Activated CD8-positive, alpha-beta memory T cell treated with anti-CD3 and anti-CD28 coated beads, Interleukin-2, amount 10 ng/mL, durations not matched to agents 7 days and 5 days (primary cell): ENCODE measurements at places on chromosomes 16 and 17. TPM values are rescaled to one million over a fixed set of nuclear protein-coding genes. Genes with fewer than 3 reads are reported as not detected.

- H3K4me3 ChIP-seq, result no peak overlapping the region
- no peaks in the 10 kb centered on the region for H3K4me1 ChIP-seq
- no peaks in the 10 kb centered on the region for H3K36me3 ChIP-seq
- H3K27me3 ChIP-seq, result peaks cover 13% of the 10 kb centered on the region
- no peak overlapping the region for H3K27ac ChIP-seq
- DNase-seq, result no peak
Measured at GRCh38 chr16:82201926-82202325, 31.9 kb upstream of the MPHOSPH6 start.

DNA sequence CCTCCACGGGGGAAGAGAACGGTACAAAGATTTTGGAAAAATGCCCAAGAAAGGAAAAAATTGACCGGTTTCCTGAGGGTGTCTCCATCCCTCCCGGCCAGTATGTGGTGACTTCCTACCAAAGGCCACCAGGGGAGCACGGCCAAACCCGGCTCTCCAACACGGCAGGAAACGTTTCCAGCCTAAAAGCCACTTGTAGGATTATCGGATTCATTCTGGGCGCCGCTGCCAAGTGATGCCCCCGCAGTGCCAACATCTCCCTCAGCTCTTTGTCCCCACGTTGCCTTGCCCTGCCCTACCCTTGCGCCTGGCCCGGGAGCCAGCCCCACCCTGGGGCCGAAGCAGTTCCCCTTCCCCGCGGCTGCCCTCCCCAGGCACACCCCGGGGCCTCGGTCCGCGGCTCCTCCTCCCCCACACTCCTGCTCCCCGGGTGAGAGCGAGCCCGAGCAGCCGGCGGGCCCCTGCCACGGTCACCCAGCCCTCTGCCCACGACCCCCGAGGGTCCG is 688 bp downstream of the CRK start:
- H3K27ac ChIP-seq, result peak overlapping the region; percentile 87
- peak overlapping the region; percentile 88 for H3K4me3 ChIP-seq
- peak; percentile 65 for DNase-seq

- peak overlapping the region; percentile 89 for H3K4me3 ChIP-seq
- peak; percentile 49 for DNase-seq
- H3K27me3 ChIP-seq, result no peaks in the 10 kb centered on the region
- H3K36me3 ChIP-seq, result peaks cover 38% of the 10 kb centered on the region
Measured at GRCh38 chr16:56451753-56452689, 667 bp downstream of the OGFOD1 start.

DNA sequence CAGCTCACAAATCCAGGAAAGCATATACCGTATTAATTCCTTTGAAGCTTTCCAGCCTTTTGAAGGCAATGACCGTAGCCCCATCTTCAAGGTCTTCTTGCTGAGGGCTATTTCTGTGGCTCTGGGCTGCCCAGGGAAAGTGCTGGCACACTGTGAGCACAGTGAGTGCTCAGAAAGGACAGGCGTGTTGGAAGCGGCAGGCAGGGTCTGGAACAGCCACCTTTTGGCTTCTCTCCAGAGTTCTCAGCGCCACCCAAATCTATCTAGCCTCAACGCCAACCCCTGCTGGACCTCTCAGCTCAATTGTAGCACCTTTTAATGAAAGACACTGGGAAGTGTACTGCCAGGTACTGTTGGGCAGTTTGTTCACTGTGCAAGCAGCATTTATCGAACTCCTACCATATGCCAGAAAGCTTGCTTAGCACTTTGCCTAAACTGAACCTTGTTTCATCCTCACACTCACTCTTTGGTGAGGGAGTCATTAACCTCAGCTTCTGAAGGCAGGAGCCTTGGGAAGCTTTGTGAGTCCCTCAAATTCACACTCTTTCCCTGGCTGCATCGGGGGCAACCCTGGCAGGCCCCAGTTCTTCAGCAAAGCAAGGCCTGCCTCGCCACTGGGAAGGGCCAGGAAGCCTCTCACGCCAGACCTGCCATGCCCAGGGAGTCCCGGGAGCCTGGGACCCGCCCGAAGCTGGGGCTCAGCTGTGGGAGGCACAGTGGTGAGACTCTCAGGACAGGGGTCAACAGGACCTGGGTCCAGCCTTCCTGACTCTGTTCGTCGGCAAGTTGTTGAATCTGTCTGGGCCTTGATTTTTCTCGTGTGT is 13.5 kb upstream of the CIBAR2 start:
- no peaks in the 10 kb centered on the region for H3K27me3 ChIP-seq
- no peak overlapping the region for H3K4me3 ChIP-seq
- no peak for DNase-seq
- no peak overlapping the region for H3K27ac ChIP-seq
- no peaks in the 10 kb centered on the region for H3K36me3 ChIP-seq

DNA sequence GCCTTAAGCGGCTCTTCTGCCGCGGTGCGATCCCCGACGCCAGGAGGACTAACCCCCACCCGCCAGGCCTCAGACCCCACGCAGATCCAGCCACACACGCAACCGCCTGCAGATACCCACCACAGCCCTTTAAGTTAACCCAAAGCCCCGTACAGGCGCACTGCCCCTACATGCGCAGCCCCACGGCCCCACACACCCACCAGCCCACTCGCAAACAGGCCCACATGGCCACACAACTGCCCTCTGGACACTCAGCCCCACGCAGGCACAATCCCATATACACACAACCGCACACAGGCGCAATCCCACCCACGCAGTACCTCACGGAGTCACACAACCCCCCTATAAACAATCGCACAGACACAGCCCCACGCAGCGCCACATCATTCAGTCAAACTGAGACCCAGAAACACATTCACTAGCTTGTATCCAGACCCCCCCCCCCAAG is 41.7 kb downstream of the RAI1 start:
- peaks cover 23% of the 10 kb centered on the region for H3K4me1 ChIP-seq
- DNase-seq, result no peak
- H3K36me3 ChIP-seq, result no peaks in the 10 kb centered on the region
- H3K27ac ChIP-seq, result no peak overlapping the region

GRCh38 chr17:29930409-29931010 is 482 bp upstream of the SSH2 start:
- no peak overlapping the region for H3K4me3 ChIP-seq
- H3K36me3 ChIP-seq, result peaks cover 10% of the 10 kb centered on the region
- peaks cover 22% of the 10 kb centered on the region for H3K4me1 ChIP-seq
- no peak overlapping the region for H3K27ac ChIP-seq

GRCh38 chr17:14856176-14856575 is 408.9 kb downstream of the PMP22 start:
- no peak for DNase-seq
- H3K4me3 ChIP-seq, result no peak overlapping the region
- H3K27me3 ChIP-seq, result no peaks in the 10 kb centered on the region
- H3K4me1 ChIP-seq, result no peaks in the 10 kb centered on the region

DNA sequence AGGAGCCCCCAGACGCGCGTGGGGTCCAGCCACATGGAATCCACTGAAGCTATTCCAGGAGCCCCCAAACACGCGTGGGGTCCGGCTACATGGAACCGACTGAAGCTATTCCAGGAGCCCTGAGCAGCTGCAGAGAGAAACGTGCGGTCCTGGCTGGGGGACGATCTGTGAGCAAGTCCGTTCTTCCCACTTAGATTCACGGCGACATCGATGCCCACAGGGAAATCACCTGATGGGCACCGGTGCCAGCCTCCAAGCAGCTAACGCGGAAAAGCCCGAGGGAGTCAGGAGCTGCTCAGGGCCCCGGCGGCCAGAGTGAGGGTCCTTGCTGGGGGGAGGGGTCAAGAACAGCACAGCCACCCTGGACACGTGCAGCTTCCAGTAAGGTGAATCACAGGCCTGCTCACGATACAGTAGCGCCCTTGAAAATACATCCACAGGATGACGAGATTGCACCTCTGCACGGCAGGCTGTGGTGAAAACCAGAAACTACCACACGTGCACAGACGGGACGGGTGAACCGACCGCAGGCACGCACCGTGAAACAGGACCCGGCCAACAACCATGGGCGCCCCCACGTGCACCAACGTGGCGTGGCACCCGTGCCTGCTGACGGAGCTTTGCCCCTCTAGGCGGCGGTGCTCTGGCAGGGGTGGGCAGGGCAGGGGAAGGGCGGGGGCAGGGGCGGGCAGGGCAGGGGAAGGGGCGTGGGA is 77.7 kb upstream of the GNG13 start:
- H3K27ac ChIP-seq, result no peak overlapping the region
- peak; percentile 47 for DNase-seq
- H3K4me3 ChIP-seq, result no peak overlapping the region
- H3K27me3 ChIP-seq, result no peaks in the 10 kb centered on the region
- H3K4me1 ChIP-seq, result peaks cover 5% of the 10 kb centered on the region

DNA sequence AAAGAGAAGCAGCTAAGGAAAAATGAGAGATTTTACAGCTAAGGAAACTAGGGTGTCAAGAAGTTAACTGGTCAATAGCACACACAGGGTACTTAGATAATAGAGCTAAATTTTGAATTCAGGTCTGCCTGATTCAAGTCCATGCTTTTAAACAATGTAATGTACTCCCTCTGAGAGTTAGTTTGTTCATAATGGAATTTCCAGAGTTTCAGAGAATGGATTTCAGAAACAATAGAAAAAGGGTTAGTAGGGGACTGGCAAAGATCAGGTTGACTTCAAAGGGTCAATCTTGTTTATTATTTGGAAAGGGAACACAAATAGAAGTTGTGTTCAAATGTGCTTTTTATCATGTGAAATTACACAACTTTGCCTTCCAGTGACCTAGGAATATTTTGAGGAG is 17.9 kb downstream of the NSRP1 start:
- no peak overlapping the region for H3K27ac ChIP-seq
- peaks cover 43% of the 10 kb centered on the region for H3K36me3 ChIP-seq
- no peaks in the 10 kb centered on the region for H3K27me3 ChIP-seq
- H3K4me3 ChIP-seq, result no peak overlapping the region
- no peak for DNase-seq

GRCh38 chr17:82615084-82616020 is 32.9 kb downstream of the WDR45B start:
- no peak overlapping the region for H3K27ac ChIP-seq
- H3K4me3 ChIP-seq, result no peak overlapping the region
- peaks cover 31% of the 10 kb centered on the region for H3K36me3 ChIP-seq
- no peaks in the 10 kb centered on the region for H3K4me1 ChIP-seq

DNA sequence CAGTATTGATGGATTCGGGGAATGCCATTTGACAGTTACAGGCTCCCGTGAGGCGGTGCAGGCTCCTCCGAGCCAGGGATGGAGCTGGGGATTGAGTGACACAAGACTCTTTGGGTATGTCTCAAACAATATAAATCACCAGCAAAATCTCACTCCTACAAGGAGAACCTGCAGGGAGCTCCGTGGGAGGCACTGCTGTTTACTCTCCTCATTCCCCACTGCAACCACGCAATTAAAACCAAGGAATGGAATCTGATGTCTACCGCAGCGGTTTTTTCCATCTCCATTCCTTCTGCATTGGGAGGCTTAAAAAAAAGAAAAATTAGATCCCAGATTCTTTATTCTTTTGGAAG is 157.9 kb downstream of the WWOX start:
- no peaks in the 10 kb centered on the region for H3K27me3 ChIP-seq
- no peak for DNase-seq
- no peak overlapping the region for H3K27ac ChIP-seq
- no peaks in the 10 kb centered on the region for H3K4me1 ChIP-seq
- H3K4me3 ChIP-seq, result no peak overlapping the region

- DNase-seq, result no peak
- no peak overlapping the region for H3K4me3 ChIP-seq
Measured at GRCh38 chr17:80955078-80955477, 36.6 kb upstream of the CHMP6 start.

GRCh38 chr16:86821895-86822294 is 243.5 kb downstream of the FOXL1 start:
- no peaks in the 10 kb centered on the region for H3K36me3 ChIP-seq
- no peaks in the 10 kb centered on the region for H3K4me1 ChIP-seq
- H3K27me3 ChIP-seq, result peaks cover 25% of the 10 kb centered on the region
- DNase-seq, result no peak

- no peak for DNase-seq
- H3K27me3 ChIP-seq, result peaks cover 24% of the 10 kb centered on the region
- no peaks in the 10 kb centered on the region for H3K36me3 ChIP-seq
- H3K27ac ChIP-seq, result no peak overlapping the region
- H3K4me1 ChIP-seq, result peaks cover 3% of the 10 kb centered on the region
Measured at GRCh38 chr17:5821803-5822202, 237.5 kb upstream of the NLRP1 start.

DNA sequence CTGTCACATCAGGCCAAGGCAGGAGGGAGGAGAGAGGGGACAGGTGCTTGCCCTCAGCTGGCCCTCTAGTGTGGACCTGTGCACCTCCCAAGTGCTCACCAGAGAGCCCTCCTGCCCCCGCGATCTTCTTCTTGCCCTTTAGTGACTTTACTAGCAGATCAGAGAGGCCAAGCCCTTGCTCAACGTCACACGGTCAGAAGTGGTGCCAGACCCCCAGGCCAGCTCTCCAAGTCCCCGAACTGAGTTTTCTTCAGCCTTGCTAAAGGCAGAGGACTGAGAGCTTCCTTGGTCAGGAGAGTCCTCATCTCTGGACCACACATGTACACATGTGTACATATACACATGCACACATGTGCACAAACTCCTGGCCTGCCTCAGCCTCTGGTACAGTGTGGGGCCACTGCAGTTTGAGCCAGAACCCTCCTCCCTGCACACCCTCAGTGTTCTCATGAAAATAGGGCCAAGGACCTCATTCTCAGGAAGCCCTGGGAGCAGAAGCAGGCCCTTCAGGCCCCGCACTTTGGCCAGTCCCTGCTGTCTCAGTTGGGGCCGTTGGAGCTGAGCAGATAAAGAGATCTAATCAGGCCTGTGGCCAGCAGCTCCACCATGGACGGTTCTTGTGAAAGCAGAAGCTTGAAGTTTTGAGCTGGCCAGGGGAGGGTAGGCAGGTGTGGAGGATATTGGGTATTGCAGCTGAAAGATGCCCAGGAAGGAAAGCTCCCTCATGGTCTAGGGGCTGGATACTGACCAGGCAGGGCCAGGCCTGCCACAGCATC is 7.4 kb upstream of the EPX start:
- H3K27ac ChIP-seq, result no peak overlapping the region
- H3K27me3 ChIP-seq, result peaks cover 10% of the 10 kb centered on the region
- no peak overlapping the region for H3K4me3 ChIP-seq
- peaks cover 5% of the 10 kb centered on the region for H3K4me1 ChIP-seq
- H3K36me3 ChIP-seq, result no peaks in the 10 kb centered on the region

DNA sequence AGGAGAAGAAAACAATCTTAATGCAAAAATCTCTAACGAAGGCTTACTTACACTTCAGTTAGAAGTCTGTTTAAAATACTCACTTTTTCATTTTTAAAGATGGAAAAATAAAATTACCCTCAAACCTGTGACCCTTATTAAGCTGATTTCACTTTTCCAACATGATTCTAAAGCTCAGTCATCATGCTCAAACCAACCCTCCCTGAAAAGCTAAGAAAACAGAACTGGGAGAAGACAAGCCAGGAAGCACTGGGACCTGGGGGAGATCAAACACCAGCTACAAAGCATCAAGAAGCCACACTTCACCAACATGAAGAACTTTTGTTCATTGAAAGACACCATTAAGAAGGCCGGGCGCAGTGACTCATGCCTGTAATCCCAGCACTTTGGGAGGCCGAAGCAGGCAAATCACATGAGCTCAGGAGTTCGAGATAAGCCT is 88.8 kb downstream of the LITAF start:
- no peaks in the 10 kb centered on the region for H3K27me3 ChIP-seq

- no peak overlapping the region for H3K4me3 ChIP-seq
- no peak for DNase-seq
- H3K27me3 ChIP-seq, result peaks cover 7% of the 10 kb centered on the region
- H3K36me3 ChIP-seq, result no peaks in the 10 kb centered on the region
Measured at GRCh38 chr17:40452216-40452787, 9.1 kb downstream of the IGFBP4 start.

The ZP2 gene
- total RNA-seq, result not detected

The CLEC3A gene
- not detected for total RNA-seq

The ZG16B gene
- 3.6 TPM for total RNA-seq

The MT1G gene
- 2.8 TPM for total RNA-seq

The CSH1 gene
- total RNA-seq, result not detected

The CD79B gene
- total RNA-seq, result 15.0 TPM
